ENCODE measurements at places on chromosomes 5 and 9.

- no peak overlapping the region for H3K4me3 ChIP-seq
- peak overlapping the region; percentile 95 for H3K27ac ChIP-seq
- no peaks in the 10 kb centered on the region for H3K27me3 ChIP-seq
- DNase-seq = peak; percentile 19
- H3K36me3 ChIP-seq = no peaks in the 10 kb centered on the region
These were observed 38.2 kb downstream of the CPEB4 start for GRCh38 chr5:173926359-173926758.

DNA sequence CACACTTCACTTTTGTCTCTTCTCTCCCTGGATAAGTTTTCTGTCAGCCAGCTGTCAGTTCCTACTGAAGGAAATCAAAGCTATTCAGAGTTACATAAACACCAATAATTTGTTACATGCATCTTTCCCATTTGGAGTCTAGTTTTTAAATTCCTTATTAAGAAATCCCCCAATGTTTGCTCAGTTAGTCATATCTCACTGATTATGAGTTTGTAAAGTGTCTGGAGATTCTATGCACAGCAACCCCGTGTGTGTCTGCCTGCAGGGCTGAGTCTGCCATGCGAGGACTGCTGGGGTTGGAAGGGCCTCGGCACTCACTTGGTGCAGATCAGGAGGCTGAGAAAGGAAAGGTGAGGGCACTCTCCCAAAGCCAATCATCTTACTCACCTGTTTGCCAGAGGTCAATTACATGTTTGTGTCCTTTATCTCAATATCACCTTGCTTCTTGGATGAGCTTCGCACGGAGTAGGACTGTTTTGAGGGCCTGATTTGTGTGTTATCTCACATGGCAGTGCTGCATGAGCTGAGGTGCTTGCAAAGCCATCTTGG, 3.3 kb downstream of the ANKRD34B start:
- no peaks in the 10 kb centered on the region for H3K36me3 ChIP-seq
- DNase-seq = no peak
- H3K4me3 ChIP-seq = no peak overlapping the region
- no peak overlapping the region for H3K27ac ChIP-seq
- H3K4me1 ChIP-seq = no peaks in the 10 kb centered on the region

DNA sequence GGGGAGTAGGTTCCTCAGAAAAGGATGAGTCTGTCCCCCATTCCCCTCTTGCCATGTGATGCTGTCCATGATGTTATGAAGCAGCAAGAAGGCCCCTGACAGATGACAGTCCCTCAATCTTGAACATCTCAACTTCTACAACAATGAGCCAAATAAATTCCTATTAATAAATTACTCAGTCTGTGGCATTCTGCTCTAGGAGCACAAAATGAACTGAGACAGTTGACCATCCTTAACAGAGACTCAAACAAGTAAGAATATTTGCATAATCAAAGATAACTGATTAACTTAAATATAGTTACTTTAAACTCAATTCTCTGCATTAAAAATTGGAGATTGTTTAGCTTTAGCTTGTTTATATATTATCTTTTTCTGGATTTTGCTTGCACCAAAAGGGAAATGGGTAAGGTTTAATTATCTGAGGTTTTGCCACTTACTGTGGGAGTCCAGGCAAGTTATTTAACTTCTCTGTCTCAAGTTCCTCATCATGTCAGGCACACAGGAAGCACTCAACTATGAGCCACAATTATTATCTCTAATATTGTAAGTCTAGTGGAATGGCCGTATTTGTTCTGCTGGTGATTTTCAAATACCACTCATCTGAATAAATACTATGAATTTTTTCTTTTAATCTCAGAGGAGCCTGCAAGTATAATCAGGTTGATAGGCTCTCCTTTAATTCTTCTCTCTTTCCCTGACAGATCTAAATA, 162.9 kb downstream of the TSSK1B start:
- peaks cover 39% of the 10 kb centered on the region for H3K4me1 ChIP-seq
- no peak overlapping the region for H3K4me3 ChIP-seq
- no peak for DNase-seq
- no peaks in the 10 kb centered on the region for H3K36me3 ChIP-seq

DNA sequence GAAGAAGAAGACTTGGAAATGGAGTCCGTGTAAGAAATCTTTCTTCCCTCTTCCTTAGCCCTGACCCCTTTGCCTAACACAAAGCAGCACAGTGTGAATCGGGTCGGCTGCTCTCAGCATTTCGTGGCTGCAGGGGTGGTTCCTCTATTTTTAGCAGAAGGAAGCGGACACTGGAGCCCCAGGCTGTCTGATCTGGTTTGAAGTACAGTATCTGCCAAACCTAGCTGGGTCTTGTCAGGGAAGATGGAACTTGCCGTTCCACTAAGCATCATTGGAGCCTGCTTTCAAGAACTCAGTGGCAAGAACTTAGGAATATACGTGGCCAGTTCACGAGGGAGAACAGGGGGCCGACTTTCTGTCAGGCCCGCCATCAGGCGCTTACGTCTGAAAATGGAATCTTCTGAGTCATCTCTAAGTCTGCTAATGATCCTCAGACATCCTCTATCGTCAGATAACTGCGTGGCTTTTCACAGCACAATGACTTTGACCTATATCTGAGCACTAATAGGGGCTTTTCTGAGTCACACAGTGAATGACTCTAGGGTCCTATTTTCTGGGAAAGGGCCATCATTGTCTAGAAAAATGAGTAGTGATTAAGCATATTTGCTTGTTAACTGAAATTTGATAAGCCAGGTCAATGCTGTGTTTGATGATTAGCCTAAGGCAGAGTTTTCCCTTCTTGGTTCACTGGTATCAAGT, 43.3 kb upstream of the NCS1 start:
- peak; percentile 82 for DNase-seq
- no peaks in the 10 kb centered on the region for H3K36me3 ChIP-seq
- H3K27me3 ChIP-seq = no peaks in the 10 kb centered on the region
- H3K4me3 ChIP-seq = no peak overlapping the region
- H3K27ac ChIP-seq = peak overlapping the region; percentile 93
- peaks cover 20% of the 10 kb centered on the region for H3K4me1 ChIP-seq

DNA sequence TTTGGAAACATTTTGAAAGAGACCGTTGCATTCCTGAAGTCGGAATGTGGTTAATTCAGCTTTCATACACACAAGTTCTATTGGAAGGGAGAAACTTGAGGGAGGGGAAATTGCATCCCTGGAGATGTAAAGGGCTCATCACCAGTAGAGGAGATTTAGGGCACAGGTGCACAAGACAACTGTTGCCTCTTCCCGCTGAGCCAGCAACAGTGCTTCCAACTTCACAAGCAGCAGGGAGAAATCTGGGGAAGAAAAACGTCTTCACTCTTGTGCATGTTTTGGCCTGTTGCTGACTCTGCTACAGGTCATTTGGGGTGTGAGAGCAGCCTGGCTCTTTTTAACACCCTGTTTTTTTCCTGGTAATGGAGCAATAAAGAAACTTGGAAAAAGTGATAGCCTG, 277.9 kb downstream of the GAS1 start:
- H3K27ac ChIP-seq = no peak overlapping the region
- no peak for DNase-seq
- peaks cover 7% of the 10 kb centered on the region for H3K4me1 ChIP-seq
- H3K27me3 ChIP-seq = peaks cover 3% of the 10 kb centered on the region
- H3K4me3 ChIP-seq = no peak overlapping the region

DNA sequence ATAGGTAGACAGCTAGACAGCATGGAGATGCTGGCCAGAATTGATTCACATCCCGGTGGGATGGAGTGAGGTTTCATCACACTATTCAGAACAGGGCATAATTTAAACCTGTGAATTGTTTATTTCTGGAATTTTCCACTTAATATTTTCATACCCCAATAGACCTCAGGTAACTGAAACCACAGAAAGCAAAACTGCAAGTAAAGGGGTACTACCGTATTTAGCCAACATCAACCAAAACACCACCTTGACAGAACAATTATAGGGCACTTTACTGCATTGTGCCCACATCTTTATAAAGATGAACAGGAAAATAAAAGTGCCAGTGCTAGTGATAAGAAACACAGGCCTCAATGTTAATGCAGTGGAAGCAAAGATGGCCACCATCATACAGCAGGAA, 7.5 kb downstream of the SERINC5 start:
- DNase-seq = no peak
- peak overlapping the region; percentile 76 for H3K27ac ChIP-seq
- H3K36me3 ChIP-seq = no peaks in the 10 kb centered on the region
- H3K4me3 ChIP-seq = no peak overlapping the region

DNA sequence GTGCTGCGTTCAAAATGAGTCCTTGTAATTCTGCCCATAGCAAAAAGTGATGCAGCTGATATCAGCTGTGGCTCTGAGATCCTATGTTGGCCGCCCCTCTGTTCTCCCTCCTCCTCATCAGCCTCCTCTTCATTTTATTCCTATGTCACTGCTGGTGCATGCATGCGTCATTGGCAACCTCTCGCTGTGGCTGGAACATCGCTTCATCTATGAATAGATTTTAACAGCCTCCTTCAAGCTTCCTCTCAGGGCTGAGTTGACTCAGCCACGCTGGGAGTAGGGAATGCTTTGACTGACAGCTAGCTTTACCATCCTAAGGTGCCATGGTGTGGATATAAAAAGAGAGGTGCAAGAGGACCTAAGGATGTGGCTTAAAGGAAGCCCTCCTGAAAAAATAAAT, 303.5 kb downstream of the PLK2 start:
- no peaks in the 10 kb centered on the region for H3K4me1 ChIP-seq
- H3K27me3 ChIP-seq = no peaks in the 10 kb centered on the region
- H3K4me3 ChIP-seq = no peak overlapping the region
- no peaks in the 10 kb centered on the region for H3K36me3 ChIP-seq
- H3K27ac ChIP-seq = no peak overlapping the region

DNA sequence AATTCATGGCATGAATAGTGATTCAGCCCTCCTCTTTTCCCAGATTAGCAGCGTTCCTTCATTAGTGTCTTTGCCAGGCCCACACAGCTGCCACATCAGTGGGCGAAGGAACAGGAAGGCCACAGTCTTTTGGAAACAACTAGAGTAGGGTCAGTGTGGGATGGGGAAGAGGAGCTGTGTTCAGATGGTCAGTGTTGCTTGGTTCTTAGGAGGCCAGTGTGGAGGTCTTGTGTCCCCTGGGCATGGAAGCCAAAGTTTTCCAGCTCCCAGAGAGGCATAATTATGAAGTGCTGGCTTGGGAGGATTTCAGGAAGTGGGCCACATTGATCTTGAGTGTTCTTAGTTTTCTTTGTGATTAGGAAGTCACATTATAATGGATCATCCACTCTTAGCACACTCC, 269.6 kb downstream of the PSAT1 start:
- H3K27ac ChIP-seq = no peak overlapping the region
- H3K27me3 ChIP-seq = peaks cover 5% of the 10 kb centered on the region
- H3K36me3 ChIP-seq = no peaks in the 10 kb centered on the region
- DNase-seq = no peak

DNA sequence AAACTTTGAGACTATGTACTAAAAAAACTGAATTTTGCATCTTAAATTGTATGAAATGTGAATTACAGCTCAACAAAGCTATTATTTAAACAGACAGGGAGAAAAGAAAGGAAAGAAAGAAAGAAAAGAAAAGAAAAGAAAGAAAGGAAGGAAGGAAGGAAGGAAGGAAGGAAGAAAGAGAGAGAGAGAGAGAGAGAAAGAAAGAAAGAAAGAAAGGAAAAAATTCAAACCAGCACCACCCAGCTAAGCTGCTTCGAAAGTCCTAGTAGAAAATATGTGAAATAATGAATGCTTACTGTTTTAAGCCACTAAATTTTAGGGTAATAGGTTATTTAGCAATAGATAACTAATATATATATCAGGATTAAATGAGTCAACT, 31.7 kb upstream of the CDK5RAP2 start:
- DNase-seq = no peak
- H3K27me3 ChIP-seq = no peaks in the 10 kb centered on the region
- no peaks in the 10 kb centered on the region for H3K4me1 ChIP-seq
- no peak overlapping the region for H3K27ac ChIP-seq
- H3K36me3 ChIP-seq = no peaks in the 10 kb centered on the region

GRCh38 chr9:117116084-117116483, 298.8 kb downstream of the ASTN2 start:
- H3K27me3 ChIP-seq = no peaks in the 10 kb centered on the region
- peaks cover 3% of the 10 kb centered on the region for H3K4me1 ChIP-seq
- DNase-seq = no peak
- H3K4me3 ChIP-seq = no peak overlapping the region
- no peak overlapping the region for H3K27ac ChIP-seq
- no peaks in the 10 kb centered on the region for H3K36me3 ChIP-seq

- no peak overlapping the region for H3K27ac ChIP-seq
- H3K27me3 ChIP-seq = no peaks in the 10 kb centered on the region
- peak; percentile 86 for DNase-seq
- H3K4me3 ChIP-seq = no peak overlapping the region
- peaks cover 7% of the 10 kb centered on the region for H3K4me1 ChIP-seq
These were observed 53.7 kb downstream of the G3BP1 start for GRCh38 chr5:151825445-151825844.

GRCh38 chr9:95722141-95722540, 153.3 kb upstream of the ERCC6L2 start:
- H3K27ac ChIP-seq = no peak overlapping the region
- H3K27me3 ChIP-seq = no peaks in the 10 kb centered on the region
- no peaks in the 10 kb centered on the region for H3K4me1 ChIP-seq
- no peak for DNase-seq
- no peak overlapping the region for H3K4me3 ChIP-seq

- no peak overlapping the region for H3K4me3 ChIP-seq
- H3K4me1 ChIP-seq = no peaks in the 10 kb centered on the region
- no peaks in the 10 kb centered on the region for H3K27me3 ChIP-seq
These were observed 34.0 kb upstream of the FGF1 start for GRCh38 chr5:142719836-142720370.

DNA sequence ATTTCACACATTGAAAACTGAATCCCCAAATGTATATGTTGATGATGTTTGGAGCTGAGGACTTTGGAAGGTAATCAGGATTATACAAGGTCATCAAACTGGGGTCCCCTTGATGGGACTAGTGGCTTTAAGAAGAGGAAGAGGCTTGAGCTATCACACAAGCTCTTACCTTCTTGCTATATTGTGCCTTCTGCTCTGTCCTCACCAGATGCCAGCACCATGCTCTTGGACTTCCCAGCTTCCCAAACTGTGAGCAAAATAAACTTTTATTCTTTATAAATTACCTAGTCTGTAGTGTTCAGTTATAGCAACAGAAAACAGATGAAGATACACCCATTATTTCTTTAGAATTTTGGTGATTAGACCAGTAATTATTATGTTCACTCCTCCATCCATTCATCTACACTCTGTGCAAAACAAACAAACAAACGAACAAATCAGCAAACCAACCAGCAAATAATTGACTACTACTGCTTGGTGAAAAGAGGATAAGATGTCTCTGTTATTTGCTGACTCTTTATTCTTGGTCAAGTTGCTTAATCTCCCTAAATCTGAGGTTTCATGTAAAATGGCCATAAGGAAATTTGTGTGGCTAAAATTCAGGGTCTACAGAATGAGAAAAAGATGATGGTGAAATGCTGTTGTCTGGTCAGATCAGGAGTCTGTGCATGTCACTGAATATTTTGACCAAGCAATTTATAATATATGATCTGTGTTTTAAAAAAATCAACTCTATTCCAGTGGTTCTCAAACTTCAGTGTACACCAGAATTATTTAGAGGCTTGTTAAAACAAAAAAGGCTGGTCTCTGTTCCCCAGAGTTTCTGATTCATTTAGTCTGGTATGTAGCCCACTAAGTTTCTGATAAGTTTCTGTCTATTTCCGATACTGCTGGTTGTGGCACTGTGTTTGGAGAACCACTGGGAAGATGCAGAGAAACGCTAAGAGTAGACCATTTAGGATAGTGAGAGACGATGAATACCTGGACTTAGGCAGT, 854.1 kb downstream of the MAT2B start:
- H3K4me1 ChIP-seq = no peaks in the 10 kb centered on the region
- no peak overlapping the region for H3K27ac ChIP-seq
- no peak overlapping the region for H3K4me3 ChIP-seq
- no peaks in the 10 kb centered on the region for H3K27me3 ChIP-seq
- peak; percentile 39 for DNase-seq
